ENCODE measurements at places on chromosomes 2 and 18. TPM values are rescaled to one million over a fixed set of nuclear protein-coding genes. Genes with fewer than 3 reads are reported as not detected.

Gene NEB
- total RNA-seq, result under 0.01 TPM

- no peak for DNase-seq
These were observed 108.8 kb downstream of the MTCL1 start for GRCh38 chr18:8814206-8814605.

- DNase-seq, result no peak
These were observed 52.7 kb downstream of the MALT1 start for GRCh38 chr18:58723810-58724602.

Gene FHOD3
- 18.1 TPM for total RNA-seq

- no peak for DNase-seq
These were observed 111.3 kb downstream of the PTGR3 start for GRCh38 chr18:75097491-75098225.

DNA sequence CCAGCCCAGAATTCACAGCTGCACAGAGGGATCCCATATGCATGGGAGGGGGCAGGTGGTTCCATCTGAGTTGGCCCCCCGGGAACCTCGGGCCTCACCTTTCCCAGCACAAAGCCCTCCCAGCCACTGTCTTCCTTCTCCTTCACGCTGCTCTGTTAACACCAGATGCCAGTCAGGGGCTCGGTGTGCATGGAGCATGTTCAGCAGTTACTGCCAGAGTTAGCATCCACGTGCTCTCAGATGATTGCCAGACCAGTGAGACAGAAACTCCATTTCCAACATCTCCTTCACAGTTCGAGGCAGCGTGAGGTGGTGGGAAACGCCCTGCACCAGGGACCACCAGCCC lies 101.0 kb downstream of the PTGR3 start:
- no peak for DNase-seq

Gene SUCLG1
- 83.4 TPM for total RNA-seq

Gene MYOM1
- 0.07 TPM for total RNA-seq

DNA sequence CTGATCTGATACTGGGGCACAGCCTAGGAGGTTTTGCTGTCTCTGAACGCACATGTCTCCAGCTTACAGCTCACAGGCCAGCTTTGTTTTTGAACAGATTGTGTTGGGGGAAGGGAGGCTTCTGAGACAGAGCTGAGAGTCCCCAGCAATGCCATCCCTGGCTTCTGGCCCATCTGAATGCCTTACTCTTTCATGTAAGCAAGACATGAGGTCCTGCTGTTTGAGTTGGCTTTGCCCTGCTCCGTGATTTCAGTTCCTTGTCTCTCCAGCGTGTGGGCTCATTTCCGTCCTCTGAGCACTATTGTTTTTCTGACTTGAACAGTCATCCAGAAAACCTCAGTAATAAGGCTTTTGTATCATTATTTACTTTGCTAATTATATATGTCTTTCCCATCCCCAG lies 194.9 kb upstream of the TNP1 start:
- DNase-seq, result peak; percentile 25

DNA sequence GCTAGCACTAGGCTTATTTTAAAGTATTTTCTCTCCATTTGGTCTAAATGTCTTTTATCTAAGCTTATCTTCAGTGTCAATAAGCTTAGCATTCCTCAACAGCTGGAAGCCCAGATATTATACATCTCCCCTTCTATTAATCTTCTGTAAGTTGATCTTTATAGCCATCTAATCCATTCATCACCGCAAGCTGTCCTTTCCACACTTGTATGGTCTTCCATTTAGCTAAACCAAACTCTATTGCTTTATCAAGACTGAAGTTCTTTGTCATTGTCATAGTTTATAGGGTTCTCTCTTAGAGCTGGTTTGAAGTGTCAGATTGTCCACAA lies 101.3 kb upstream of the GPR45 start:
- DNase-seq, result no peak

Gene RIT2
- total RNA-seq, result not detected

DNA sequence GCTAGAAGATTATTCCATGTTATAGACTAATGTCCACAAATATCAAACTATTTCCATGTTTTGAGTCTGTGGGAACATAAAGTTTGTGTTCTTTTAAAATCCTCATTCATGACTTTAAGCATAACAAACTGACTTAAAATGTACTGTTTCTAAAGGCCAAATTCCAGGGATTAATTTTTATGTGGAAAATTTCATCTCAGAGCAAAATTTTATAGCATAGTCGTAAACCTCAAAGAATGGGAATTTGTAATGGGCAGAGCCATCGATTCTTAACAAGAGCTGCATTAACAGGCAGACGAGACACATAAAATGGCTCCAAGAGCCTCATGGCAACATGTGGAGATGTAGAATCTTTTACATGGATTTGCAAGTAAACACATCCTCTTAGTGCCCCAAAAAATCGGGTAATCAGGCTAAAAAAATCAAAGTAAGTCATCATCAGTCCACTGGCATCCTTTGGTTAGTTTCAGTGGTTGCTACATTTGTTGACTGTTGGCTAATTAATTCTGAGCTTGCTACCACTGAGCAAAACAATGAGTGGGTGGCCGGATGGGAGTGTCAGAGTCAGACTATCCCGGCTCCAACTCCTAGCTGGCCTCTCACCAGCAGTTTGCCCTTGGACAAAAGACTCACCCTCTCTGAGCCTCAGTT lies 119.6 kb downstream of the FAM210A start:
- no peak for DNase-seq

DNA sequence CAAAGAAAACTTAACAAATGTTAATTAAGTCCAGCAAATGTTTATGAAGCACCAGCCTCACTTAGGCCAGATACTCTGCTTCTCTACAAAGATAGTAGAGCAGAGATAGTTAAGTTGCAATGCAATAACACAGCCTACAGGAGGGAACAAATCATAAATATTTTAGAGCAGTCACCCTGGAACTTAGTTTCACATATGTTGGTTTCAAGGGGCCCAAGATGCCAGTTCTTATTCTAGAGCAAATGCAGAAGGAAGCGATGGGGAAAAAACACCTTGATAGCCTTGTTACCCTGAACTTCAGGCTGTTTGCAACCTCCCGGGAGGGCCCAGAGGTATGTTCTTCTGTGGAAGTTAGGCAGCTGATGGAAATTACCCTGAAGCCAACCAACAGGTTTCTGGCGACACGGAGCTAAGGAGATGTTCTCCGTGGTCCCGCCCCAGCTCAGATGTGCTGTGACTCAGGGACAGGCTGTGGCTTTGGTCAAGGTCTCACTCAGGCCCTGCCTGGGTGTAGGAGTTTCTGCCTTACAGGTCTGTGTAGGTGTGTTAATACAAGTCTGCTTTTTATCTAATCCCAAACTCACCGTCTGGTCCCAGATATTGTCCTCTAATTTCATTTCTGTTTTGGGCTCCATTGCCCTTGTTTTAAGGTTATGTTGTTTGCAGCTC lies 3.8 kb downstream of the CTIF start:
- peak; percentile 43 for DNase-seq

DNA sequence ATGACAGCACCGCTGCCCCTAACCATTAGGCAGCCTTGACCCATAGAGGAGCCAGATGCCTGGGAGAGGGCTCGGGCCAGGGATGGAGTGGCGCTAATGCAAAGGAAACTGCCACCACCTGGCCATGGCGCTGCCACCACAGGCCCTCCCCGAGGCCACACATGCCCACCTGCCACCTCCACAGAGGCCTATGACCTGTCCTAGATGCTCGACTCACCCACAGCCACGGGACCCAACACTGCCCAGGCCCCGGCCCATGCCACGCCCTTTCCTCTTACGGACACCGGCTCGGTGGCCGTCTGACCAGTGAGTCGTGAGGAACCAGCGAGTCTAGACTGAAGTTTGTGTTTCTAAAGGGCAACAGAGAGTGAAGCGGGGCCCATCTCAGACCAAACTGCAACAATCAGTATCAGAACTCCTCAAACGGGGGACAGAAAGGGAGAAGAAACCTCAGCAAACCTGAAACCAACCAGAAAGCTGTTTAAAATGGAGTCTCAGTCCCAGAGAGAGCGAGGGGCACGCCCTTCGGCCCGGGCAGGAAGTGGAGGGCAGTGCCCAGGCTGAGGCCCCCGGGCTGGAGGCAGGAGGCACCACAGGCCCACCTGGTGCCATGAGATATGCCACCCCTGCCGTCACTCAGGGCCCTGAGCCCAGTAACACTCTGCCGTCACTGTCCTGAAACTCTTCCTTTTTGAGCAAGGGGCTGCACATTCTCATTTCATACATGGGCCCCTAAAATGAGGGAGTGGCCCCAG lies 711 bp downstream of the GPR17 start:
- DNase-seq, result no peak

GRCh38 chr2:23900541-23901322 lies 26.2 kb downstream of the ATAD2B start:
- DNase-seq, result peak; percentile 78

DNA sequence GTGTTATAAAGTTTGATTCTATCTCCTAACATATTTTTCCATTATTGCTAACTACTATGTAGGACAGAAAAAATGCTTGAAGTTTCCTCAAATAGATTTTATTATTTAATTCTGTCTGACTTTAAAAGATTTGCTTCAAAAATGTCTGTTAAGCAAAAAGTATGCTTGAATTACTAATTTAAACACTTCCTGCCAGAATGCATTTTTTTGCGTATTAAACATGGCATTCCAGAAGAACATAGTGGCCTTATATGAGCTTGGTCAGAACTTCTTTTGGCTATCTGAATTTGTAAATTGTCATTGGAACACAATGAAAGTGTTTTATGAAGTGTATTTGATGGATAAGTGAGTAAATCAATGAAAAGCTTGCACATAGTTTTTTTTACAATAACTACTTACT lies 37.8 kb downstream of the MBD5 start:
- DNase-seq, result no peak

Gene EML6
- 15.7 TPM for total RNA-seq

Gene CBLN2
- total RNA-seq, result not detected

DNA sequence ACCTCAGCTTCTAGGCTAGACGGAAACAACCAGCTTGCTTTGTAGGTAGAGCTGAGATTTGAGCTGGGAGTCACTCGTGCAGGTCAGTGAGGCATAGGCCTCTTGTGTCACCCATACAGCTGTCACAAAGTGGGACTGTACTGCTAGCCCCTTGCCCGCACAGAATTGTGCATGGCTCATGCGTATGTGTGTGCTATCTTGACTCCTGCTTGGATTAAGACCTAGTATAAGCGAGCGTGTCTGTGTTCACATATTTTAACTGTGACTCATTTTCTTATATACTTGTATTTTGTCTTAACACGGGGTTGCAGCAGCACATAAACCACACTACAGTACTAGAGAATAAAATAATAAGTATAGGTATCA lies 20.1 kb downstream of the CEP68 start:
- peak; percentile 69 for DNase-seq

GRCh38 chr2:40914666-40915065 lies 462.8 kb upstream of the SLC8A1 start:
- DNase-seq, result no peak

- DNase-seq, result no peak
These were observed 10.8 kb upstream of the AMER3 start for GRCh38 chr2:130744287-130745117.

Gene POTEI
- total RNA-seq, result not detected

Gene COL3A1
- total RNA-seq, result 0.36 TPM

Gene MEP1B
- not detected for total RNA-seq

Gene SRBD1
- total RNA-seq, result 19.8 TPM

DNA sequence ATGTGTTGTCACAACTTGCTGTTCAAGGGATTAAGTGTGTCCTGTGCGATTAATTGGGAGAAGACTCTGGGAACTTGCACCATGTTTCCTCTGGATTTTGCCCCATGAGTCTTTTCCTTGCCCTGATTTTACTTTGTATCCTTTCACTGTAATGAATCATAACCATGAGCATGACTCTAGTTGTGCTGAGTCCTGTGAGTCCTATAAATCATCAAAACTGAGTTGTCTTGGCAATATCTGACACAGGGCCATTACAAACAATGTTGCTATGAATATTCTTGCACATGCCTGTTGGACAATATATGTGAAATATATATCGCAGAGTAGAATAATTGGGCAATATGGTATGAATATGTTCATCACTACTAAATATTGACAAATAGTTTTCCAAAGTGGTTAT lies 56.5 kb upstream of the COL5A2 start:
- DNase-seq, result peak; percentile 54

- no peak for DNase-seq
These were observed 231.1 kb downstream of the LRP1B start for GRCh38 chr2:141899740-141900139.

- no peak for DNase-seq
These were observed 59.7 kb downstream of the EPC2 start for GRCh38 chr2:148704247-148704646.

- DNase-seq, result no peak
These were observed 378.7 kb downstream of the RBM43 start for GRCh38 chr2:150882751-150883612.

Gene VIT
- not detected for total RNA-seq
